Stimulated activated CD8-positive, alpha-beta memory T cell treated with anti-CD3 and anti-CD28 coated beads, Interleukin-7, amount 100 ng/mL, for 1 hour (primary cell): ENCODE measurements at places on chromosomes 11 and 22.

- DNase-seq = no peak
These were observed 94.0 kb downstream of the NTM start for GRCh38 chr11:131464461-131464860.

GRCh38 chr11:112278803-112279202 lies 18.1 kb upstream of the PLET1 start:
- no peak for DNase-seq

DNA sequence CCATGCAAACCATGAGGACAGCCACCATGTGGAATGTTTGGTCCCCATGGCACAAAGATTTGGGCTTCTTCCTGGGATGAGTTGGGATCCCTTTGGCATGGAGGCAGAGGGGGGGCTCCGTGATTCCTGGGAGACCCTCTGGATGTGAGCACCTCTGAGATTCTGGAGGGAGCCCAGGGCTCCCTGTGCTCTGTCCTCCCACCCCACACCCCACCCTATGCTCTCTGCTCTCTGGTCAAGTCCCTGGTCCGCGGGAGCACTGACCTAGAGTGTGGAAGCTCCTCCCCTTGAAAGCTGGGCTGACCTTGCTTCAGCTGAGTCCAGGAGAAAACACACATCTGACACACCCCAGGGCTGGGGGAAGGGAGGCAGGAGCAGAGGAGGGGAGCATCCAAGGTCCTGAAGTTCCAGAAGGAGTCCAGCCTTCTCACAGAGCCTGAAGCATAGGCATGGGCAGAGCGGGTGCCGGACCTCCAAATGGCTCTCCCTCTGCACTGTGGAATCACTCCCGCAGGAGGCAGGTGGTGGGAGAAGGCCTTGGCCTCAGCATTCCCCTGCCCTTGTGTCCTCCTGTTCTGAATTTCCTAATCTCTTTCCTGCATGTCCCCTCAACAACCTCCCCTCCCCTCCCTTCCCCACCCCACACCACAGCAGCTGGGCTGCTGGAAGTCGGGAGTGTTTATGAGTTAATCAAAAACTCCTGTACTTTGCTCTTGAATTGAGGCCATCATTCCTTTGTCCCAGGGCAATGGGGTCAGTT lies 25.7 kb upstream of the OAF start:
- DNase-seq = no peak

DNA sequence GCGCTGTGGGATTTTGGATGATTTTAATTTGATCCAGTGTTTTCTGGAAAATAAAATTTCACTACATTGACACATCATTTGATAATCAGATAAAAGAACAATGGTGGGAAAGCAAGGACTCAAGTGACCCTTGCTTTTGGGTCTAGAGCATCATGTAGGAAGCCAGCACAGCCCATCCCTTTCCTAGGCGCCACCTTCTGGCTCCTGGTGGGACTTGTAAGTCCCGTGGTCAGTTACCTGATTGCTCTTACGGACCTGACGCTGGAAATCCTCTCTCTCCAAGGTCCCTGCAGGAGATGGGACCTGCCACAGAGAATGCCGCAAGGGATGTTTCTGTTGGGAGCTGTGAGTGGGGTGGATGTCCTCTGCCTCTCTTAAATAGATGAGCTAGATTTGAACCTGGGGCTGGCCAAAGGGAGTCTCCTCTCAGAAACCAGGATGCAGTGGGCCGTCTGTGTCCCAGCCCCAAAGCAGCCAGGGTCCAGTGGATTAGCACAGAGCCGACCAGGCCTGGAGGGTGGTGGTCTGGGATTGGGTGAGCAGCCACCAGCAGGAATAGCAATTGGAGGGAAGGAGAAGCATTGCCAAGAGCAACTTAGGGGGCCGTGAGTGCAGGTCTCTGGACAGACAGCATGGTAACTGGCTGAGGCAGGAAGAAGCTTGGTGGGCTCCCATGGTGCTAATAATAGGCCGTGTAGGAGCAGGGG lies 21.7 kb downstream of the TIMP3 start:
- no peak for DNase-seq
